CD8-positive, alpha-beta T cell (primary cell): ENCODE measurements at places on chromosomes 1 and 21.

DNA sequence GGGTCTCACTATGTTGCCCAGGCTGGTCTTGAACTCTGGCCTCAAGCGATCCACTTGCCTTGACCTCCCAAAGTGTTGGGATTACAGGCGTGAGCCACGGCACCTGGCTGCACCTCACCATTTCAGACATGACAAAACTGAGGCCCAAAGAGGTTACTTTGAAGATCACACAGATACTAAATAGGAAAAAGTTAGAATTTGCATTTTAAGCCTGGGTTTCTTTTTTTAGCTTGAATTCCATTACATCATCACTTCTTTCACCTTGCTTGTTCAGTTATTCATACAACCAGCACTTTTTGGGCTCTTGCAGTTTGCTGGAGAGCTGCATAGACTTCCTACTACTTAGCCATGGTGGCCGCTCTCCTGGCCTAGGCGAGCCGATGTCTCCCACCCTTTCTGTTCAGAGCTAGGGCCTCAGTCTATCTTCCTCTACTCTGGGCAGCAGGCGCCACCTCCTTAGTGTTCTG lies 16.3 kb upstream of the CD2 start:
- no peak for DNase-seq

DNA sequence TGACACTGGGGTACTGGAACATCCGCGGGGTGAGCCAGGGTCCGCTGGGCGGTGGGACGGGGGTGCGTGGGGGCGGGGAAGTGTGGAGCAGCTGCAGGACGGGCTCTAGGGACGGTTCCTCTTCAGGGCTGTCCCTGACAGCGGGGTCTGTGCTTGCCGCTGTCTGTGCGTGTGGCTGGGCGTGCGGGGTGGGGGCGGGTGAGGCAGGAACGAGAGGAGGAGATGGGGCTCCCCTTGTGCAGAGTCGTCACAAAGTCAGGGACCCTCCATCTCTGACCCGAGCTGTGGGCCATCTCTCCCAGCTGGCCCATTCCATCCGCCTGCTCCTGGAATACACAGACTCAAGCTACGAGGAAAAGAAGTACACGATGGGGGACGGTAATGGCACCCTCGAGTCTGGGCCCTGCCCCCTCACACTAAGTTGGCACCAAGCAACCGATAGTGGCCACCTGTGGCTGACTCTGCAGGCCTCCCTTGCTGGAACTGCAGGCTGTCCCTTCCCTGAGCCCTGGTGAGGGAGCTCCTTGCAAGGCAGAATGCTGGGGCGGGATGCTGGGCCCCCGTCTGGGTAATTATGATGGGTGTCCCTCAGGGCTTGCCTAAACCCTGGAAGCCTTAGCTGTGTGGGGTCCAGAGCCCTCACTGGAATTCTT lies 392 bp downstream of the GSTM2 start:
- no peak for DNase-seq

DNA sequence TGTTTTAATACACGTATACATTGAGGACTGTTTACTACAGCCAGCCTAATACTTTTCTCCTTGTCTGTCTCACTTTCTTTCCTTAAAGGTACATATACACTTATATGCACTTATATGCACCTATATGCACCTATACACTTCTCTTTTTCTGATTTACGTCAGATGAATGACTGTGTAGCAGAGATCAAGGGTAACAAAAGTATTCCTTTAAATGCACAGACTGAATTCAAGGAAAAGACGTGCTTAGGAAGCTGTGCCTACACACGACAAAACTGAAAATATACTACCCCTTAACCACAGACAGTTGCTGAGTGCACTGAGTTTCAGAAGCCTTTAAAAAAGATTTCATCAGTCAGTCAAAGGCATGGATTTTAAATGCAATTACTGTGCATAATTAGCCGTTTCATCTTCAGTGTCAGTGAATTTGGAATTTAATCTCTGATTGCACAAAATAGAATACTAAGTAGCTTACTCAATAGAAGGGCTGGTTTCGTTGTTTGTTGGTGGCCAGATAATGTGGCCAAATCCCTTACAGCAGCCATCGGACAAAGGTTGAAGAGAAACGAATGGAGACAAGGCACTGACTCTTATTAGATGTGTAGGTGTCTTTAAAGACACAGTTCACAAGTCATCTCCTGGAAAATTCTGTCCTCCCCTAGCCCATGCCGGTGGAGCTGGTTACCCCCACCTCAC lies 38.3 kb upstream of the TARBP1 start:
- no peak for DNase-seq

DNA sequence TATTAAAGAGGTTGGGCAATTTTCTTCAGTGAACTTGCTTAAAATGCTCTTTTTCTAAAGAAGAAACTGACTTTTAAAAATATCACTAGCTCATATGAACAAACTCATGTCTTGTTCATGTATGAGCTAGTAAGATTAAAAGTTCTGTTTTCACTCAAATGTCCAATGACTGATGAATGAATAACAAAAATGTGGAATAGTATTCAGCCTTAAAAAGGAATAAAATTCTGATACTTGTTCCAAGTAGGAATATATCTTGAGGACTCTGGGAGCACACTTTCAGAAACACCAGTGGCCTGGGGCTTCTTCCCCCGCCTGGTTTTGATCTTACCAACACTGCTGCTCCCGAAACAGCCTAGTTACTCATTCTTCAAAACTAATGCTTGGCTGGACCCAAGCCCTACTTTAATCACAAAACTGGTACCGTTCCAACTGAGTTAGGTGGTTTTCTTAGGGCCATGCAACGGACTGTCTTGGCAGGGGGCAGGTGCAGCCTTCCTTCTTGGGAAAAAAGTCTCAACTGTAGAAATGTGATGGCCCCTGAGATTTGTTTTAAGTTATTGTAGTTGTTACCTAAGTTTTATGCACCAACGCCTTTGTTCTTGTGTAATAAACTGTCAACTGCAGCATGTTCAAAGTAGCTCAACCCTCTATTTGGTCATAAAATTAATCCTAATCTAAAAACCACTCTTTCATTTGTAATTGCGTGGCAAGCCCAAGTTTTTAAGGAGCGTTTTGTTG lies 116.0 kb downstream of the ETS2 start:
- no peak for DNase-seq

DNA sequence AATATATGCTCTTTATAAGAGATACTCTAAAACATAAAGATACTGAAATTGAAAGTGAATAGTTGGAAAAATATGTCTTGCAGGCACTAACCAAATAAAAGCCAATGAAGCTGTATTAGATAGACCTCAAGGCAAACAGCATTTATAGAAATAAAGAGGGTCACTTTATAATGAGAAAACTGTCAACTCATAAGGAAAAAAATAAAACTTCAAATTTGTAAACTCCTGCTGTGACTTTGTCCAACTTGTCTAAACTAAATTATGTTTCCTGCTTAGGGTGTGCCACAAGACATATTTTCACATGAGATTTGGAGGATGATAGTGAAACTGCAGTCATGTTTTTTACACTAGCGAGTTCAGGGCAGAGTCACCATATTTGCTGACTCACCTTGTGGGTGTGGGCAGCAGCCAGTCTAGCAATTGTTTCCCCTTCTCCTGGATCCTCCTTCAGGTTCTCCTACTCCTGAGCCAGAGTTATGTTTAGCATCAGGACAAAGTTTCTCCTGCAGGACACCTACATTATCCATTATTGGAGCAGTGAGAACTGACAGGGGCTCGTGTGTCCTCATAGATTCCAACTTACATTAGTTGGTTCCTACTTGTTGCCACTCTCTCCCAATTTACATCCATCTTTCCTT lies 43.8 kb downstream of the CD53 start:
- no peak for DNase-seq

DNA sequence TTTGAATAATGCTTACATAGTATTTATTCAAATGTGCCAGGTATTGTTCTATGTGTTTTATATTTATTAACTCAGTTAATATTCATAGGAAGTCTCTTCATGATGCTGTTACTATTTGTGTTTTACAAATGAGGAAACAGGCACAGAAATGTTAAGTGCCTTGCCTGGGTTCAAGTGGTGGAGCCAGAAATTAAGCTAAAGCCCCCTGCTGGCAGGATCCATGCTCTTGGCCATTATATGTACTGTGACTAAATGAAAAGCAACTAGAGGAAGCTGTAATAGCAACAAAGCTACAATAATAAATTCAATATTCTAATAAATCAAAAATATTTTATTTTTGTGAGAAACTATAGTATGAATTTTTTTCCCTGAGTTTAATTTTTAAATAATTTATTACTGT lies 30.0 kb downstream of the IARS2 start:
- DNase-seq = no peak

DNA sequence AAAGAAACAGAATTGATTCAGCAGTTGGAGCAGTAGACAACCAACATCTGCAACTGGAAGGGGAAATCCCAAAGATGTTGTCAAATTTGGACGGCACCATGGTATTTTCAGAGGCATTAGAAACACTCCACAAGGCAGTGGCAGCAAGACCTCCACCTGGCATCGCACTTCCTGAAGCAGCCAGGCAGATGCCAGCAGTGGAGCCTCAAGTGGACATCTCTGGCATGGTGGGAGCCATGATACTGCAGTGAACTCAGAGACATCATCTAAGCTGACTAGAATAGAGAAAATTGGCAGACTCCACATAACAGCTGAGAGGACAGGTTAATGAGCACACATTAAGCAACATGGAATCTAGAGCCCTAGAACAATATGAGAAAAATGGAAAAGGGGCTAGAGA lies 33.9 kb upstream of the RGS8 start:
- no peak for DNase-seq

DNA sequence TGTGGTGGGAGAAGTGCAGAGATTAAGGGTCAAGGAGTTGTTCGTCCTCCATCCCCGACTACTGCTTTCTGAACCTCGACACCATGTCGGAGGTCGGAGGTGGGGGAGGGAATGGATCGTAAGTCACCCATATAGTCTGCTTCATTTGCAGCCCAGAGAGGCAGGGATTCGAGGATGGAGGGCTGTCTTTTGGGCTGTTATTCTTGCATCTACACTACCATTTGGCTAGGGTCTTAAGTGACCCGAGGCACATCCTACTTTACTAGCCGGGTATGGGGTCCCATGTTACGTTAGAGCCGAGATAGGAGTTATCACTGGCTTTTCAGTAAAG lies 578 bp downstream of the USP21 start:
- DNase-seq = no peak
